OCI-LY7 (cell line): ENCODE measurements at places on chromosomes 13 and 19. TPM values are rescaled to one million over a fixed set of nuclear protein-coding genes. Genes with fewer than 3 reads are reported as not detected.

- no peak for DNase-seq
Measured at GRCh38 chr19:38060331-38060730, 153.3 kb downstream of the SIPA1L3 start.

DNA sequence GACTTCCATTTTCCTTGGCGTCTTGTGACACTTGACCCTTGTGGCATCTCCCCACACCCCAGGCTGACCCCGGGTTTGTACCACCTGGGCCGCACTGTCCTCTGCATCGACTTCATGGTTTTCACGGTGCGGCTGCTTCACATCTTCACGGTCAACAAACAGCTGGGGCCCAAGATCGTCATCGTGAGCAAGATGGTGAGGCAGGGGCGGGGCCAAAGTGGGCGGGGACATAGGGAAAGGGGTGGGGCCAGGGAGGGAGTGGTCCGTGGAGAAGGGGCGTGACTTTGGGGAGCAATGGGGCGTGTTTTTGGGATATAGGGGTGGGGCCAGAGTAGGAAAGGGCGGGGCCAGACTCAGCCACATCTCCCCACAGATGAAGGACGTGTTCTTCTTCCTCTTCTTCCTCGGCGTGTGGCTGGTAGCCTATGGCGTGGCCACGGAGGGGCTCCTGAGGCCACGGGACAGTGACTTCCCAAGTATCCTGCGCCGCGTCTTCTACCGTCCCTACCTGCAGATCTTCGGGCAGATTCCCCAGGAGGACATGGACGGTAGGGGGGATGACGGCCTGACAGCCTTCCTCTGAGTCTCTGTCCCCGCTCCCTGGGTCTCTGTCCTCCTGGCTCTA lies 42.8 kb downstream of the TRPM4 start:
- DNase-seq: peak; percentile 76

- no peak for DNase-seq
Measured at GRCh38 chr19:34075661-34076091, 96.6 kb upstream of the LSM14A start.

S1PR5 gene
- not detected in 2 replicates for total RNA-seq

ADAT3 gene
- 13.1 and 16.4 TPM in 2 replicates for total RNA-seq
